ENCODE measurements at places on chromosomes 11 and 22.
A peak's percentile ranks its signal among the peaks of the same experiment; 100 is the strongest.

DNA sequence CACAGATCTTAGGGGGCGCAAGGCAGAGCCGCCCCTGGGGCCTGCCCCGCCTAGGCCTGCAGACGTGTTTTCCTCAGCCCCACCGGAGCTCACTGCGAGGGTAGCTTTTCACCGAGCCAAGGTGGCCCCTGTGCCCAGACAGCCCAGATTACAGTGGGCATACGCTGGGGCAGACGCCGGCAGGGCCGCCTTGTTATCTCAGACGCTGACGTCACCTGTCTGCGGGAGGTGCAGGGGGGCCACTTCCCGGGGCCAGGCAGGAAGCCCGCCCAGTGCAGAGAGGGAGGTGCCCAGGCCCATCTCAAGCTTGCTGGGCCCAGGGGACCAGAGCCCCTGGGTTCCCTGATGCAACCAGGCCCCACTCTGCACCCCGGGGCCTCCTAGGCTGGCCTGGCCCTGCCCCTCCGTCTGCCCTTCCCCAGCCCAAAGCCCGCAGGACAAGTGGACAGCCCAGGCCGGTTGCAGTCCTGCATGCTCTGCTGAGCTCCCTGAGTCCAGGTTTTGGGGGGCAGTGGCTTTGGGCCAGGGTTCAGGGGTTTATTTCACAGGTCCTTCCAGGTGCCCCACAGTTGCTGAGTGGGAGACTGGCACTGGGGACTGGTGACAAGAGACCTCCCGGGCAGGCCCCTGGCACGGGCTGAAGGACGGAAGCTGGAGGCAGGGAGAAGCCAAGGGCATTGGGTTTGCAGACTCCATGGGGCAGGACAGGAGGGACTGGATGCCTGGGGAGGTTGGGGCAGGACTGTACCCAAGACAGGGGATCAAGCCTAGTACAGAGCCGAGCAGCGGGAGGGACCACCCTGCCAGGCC, 38.6 kb downstream of the IGF2 start:
- DNase-seq = peak; percentile 56

DNA sequence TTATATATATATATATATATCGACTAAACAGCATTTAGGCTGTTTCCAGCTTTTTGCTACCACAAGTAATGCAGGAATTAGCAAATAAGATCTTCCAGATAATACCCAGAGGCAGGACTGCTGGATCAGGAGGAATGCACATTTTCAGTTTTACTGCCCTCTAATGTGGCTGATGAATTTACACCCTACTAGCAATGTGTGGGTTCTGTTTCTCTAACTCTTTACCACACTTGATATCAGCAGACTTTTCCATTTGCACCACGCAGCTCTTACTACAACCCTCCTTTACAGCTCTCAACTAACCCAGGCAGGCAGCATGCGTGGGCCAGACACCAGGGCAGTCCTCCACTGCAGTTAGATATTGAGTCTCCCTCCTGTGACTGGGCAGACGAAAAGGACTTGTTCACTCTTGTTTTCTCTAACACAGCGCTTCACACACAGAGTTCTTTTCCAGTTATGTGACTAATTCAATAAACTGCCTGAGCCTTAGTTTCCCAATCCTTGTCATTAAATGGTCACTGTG, 67.7 kb downstream of the IGLL5 start:
- no peak for DNase-seq

GRCh38 chr11:87304412-87304811, 266.7 kb downstream of the TMEM135 start:
- DNase-seq = no peak

DNA sequence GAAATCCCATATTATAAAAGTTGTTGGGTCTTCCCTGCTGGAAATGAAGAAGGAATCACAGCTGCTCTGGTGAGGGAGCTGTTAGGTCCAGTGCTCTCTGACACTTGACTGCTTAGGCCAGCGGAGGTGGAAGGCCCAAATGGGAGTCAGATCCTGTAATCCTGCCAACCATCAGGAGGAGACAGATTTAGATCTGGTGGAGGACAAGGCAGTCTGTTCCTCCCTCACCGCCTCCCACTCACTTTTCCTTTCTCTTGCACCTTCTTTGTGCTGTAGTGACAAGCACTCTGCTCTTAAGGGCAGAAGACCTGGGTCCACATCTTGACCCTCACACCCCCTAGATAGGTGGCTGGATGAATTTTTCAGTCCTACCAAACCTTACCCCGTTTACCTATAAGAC, 59.7 kb upstream of the CHST1 start:
- DNase-seq = no peak

- no peak for DNase-seq
Observed at GRCh38 chr11:93738647-93739081, 2.6 kb downstream of the TAF1D start.

DNA sequence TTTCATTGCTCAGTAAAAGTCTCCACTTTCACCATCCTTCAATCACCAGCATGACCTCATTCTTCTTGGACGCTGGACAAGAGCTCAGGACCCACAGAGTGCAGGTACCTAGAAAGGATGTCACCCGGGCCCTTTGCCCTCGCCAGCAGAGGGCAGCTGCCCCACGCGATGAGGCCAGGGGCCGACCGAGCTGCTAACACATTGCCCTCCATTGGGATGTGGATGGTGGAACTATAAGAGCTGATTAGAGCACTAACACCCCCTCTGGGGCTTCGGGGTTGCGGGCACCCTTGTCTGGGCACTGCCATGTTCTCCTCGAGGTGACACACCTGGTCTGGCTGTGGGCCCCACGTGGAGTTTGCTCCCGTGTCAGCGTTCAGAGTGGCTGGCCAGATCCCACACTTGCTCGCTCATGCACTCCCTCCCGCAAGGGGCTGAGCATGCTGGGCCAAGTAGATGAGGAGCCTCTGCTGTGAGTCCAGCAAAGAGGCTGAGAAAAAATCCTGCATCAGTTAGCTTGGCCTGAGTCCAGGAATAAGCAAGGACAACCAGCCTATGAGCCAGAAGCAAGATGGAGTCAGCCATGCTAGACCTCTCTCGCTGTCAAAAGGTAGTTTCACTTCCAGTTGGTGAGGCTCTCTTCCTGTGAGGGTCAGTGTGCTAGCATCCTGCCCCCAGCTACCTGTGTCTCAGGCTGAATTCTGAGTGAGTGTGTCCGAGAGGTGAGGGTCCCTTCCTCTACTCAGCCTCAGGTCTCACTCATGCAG, 9.8 kb downstream of the KRTAP5-6 start:
- no peak for DNase-seq

DNA sequence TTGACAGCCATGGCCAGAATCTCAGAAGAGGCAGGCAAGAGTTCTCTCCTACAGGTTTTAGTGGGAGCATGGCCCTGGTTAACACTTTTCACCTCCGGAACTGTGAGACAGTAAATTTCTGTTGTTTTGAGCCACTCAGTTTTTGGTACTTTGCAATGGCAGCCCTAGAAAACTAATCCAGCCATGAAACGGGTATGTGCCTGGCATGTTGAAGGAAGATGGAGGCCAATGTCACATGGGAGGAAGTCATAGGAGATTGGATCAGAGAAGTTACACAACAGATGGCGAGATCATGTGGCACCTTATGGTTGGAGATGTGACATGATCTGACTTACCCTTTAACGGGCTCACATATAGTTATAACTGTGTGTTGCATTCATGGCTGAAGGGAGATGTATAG, 63.2 kb upstream of the EED start:
- DNase-seq = no peak

- DNase-seq = no peak
Observed at GRCh38 chr11:118142081-118142480, 10.5 kb downstream of the SCN4B start.

DNA sequence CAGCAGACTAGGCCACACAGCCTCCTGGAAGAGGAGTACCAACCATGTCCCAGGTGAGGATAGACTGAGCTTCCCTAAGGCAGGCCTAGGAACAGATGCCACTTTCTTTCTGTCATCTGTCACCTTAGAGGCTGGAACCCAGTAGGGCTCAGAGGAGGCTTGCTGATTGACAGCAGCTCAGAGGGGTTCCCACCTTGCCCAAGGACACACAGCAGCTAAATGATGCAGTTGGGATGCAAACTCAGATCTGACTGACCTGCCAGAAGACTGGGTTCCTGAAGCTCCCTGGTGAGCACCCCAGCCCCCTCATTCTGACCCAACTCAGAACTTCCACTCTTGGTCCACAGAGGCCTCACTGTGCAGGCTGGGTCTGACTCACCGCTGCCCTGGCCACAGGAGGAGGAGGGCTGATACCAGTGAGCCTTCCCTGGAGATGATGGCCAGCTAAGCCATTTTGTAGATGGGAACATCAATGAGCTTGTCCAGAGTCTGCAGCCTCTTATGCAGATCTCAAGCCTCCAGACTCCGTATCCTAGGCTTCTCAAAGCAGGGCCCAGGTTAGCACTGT, 14.0 kb downstream of the CAPN5 start:
- DNase-seq = no peak

Data from RWPE2 (cell line).